SHP77 treated with DMSO at 0.1 percent for 48 hours (cell line): ENCODE measurements at places on chromosomes 7 and 10.

- DNase-seq: no peak
Measured at GRCh38 chr7:101108961-101109360, 17.9 kb upstream of the SERPINE1 start.

DNA sequence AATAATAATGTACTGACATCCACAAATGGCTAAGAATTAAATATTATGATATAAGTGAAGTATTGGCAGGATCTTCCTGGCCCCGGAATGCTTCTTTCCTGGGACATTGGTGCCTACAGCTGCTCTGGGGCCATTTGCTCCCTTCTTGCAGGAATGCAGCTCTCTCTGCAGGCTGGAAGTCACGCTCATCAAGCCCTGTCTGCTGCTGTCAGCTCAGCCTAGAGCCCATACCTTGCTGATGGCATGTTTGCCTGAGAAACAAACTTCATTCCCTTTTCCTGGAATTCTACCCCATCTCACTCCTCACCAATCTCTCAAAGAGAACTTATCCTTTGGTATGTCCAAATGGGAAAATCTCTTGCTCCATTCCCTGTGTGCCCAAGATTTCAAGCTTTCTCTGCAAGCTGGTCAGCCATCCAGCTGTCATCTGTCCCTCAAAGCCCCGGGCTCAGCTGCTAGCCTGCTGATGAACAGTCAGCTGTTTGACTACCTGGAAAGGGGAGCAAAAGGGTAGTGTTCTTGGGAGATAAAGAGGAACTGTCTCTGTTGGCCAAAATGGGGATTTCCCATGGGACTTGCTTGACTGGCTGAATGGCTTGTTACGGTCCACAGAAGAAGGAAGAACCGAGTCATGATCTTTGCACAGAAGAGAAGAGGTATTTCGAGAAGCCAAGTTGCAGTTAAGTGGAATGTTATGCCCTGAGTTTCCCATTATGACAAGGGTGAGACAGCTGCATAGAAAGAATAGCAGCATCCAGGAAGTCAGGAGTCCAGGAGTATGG is 12.0 kb upstream of the RASSF4 start:
- no peak for DNase-seq

- no peak for DNase-seq
Measured at GRCh38 chr7:78090616-78091015, 292.0 kb downstream of the PHTF2 start.

GRCh38 chr7:44229546-44230105 is 28.8 kb downstream of the YKT6 start:
- no peak for DNase-seq

- DNase-seq: no peak
Measured at GRCh38 chr10:11168423-11169090, 150.9 kb downstream of the CELF2 start.

- DNase-seq: no peak
Measured at GRCh38 chr10:116080553-116080952, 192.5 kb downstream of the GFRA1 start.

- DNase-seq: no peak
Measured at GRCh38 chr7:94043299-94043698, 39.1 kb upstream of the BET1 start.

GRCh38 chr10:102738692-102739121 is 5.0 kb upstream of the WBP1L start:
- no peak for DNase-seq

DNA sequence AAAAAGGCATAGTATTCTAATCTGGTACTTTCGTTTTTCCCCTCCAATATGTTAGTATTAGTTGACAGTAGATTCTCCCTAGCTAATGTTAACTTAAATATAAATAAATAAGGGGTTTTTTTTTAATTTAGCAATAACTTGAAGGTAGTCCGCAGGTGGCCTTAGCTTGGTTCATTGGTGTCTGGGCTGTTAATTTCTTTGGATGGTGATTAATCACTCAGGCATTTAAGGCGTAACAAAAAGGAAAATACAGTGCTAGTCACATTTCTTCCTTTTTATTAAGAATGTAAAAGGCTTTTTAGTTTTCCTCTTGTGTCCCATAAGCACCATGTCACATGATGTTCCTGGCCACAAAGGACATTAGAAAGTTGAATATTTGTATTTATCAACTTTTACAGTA is 161.0 kb upstream of the POT1 start:
- DNase-seq: no peak

DNA sequence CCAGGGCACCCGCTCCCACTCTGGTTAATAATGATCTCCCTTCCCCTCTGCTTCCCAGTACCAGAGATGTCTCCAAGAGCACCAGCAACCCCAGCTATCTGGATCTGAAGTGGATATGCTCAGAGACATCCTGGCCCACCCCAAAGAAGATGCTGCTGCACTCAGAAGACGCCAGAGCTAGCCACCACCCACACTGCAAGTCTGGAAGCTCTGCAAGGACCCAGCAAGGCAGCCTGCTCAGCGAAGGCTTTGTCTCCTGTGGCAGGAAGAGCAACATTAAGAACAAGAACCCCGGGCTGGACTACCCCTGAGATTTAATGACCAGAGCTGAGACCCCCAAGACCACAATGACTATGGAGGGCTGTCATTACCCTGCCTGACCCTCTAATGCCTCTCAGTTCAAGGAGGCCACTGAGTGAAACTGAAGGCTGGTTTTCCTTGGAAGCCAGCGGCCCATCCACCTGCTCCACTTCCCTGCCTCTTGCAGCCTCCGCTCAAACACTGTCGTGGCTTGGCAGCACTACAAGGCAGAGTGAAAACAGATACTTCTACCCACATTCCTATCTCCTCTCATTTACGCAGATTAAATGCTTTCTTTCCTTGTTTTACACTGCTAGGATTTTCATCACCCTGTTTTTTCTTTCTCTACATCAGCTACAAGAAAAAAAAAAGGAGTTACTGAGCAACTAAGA is 202.2 kb downstream of the SNX10 start:
- DNase-seq: no peak
